Right cardiac atrium (tissue), 5 donors: ENCODE measurements at places on chromosomes 11 and 22. TPM values are rescaled to one million over a fixed set of nuclear protein-coding genes. Genes with fewer than 3 reads are reported as not detected.

The NDUFS8 gene
- total RNA-seq = 334 TPM

DNA sequence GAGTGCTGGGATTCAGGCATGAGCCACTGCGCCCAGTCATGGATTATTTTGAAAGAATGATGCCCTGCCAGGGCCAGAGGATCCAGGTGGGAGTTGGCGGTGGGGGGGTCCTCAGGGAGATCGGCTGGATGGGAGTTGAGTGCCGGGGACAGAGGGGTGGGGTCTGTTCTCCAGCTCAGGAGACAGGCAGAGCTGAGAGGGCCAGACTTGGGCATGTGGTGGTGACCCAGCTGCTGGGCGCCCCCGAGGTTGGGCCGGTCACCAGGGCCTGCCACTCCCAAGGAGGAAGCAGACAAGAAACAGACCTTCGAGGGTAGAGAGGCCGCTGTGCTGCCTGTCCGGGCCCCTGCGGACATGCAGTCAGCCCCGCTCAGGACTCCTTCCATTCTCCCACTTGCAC lies 11.8 kb upstream of the PRODH start:
- DNase-seq = peak; percentile 1

GRCh38 chr11:97430877-97431276 lies 1041.1 kb downstream of the JRKL start:
- DNase-seq = no peak

The OR10D3 gene
- total RNA-seq = not detected

GRCh38 chr11:11270236-11270775 lies 82.7 kb downstream of the CSNK2A3 start:
- no peak for DNase-seq

The OR8D4 gene
- total RNA-seq = 0.20 TPM

- DNase-seq = no peak
Observed at GRCh38 chr22:30214703-30215407, 31.7 kb downstream of the LIF start.

The UBQLNL gene
- total RNA-seq = 0.21 TPM

The CNIH2 gene
- total RNA-seq = not detected

The PRODH gene
- total RNA-seq = 9.7 TPM

The FGF3 gene
- not detected for total RNA-seq

GRCh38 chr22:23192558-23192957 lies 12.2 kb downstream of the BCR start:
- no peak for DNase-seq

The MUC5B gene
- total RNA-seq = not detected

The MMP12 gene
- not detected for total RNA-seq

The ANGPTL5 gene
- 4.9 TPM for total RNA-seq

DNA sequence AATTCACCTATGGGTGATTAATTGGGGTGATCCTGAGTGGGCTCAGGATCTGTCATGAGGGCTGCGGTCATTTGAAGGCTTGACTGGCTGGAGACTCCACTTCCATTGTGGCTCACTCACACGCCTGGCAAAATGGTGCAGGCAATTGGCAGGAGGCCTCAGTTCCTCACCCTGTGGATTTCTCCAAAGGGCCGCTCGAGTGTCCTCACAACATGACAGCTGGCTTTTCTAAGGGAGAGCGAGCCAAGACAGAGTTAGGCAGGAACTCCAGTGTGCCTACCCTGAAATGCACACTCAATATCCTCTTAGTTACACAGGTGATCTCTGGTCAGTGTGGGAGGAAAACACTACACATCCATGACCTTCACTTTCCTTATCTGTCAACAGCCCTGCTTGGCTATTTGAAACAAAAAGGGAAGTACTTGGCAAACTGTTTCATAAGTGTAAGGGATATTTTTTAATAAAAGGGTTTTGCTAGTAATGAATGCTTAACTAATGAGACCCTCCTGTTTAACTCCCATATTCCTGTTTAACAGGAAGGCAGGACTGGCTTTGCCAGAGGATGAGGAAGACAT lies 25.7 kb downstream of the OSBP2 start:
- DNase-seq = no peak

DNA sequence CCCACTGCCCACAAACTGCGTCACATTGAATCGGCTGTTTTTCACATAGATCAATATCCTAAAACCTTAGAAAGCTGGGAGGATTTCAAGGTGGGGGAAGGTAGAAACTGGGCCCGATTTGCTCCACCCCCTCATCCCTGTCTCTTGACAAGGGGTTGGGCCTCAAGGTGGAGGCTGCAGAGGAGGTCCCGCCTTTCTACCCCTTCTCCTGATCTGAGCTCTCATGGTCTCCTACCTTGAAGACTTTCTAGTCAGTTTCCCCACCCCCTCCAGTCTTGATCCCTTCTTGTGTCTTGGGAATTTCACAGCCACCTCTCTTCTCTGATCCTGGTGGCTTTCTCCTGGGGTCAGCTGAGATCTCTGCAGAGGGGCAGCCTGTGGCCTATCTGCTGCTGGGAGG lies 4.5 kb upstream of the STARD10 start:
- DNase-seq = no peak

The EED gene
- total RNA-seq = 15.2 TPM

DNA sequence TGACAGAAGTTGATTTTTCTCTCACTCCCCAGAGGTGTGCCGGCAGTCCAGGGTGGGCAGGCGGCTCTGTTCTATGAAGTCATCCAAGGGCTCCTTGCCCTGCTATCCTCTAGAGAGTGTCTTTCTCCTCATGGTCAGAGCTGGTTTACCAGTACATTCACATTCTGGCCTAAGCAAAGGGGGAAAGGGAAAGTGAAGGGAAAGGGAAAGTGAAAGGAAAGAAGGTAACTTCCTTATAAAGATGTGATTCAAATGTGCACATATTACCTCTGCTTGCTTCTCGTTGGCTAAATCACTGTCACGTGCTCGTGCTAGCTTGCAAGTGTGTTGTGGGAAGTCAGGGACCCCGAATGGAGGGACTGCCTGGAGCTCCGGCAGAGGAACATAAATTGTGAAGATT lies 2.9 kb upstream of the HTATIP2 start:
- DNase-seq = no peak

The TRIM22 gene
- 24.1 TPM for total RNA-seq

GRCh38 chr11:78930810-78931523 lies 356.3 kb upstream of the NARS2 start:
- no peak for DNase-seq

GRCh38 chr11:122741613-122742300 lies 86.2 kb downstream of the UBASH3B start:
- peak; percentile 69 for DNase-seq

The OTOG gene
- not detected for total RNA-seq

- no peak for DNase-seq
Observed at GRCh38 chr11:66936311-66936711, 21.9 kb downstream of the PC start.

GRCh38 chr11:47766509-47767227 lies 473 bp downstream of the FNBP4 start:
- peak; percentile 85 for DNase-seq

DNA sequence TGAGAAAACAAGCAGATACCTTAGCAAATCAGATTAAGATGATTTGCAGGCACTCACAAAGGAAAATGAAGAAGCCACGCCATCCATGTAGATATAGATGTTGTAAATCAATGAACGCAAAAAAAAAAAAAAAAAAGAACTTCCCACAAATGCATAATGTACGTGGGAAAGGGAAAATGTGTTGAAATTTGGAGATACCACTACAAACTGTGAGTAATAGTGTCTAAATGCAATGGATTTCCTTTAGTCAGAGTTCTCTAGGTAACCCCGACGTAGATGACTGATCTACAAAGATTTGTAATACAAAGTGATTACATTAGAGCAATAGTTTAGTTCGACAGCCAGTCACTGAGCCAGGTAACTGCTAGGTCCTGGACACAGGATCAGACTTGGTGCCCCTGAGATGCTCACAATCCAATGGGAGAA lies 783 bp upstream of the ANKRD54 start:
- no peak for DNase-seq

The OR10G7 gene
- not detected for total RNA-seq

DNA sequence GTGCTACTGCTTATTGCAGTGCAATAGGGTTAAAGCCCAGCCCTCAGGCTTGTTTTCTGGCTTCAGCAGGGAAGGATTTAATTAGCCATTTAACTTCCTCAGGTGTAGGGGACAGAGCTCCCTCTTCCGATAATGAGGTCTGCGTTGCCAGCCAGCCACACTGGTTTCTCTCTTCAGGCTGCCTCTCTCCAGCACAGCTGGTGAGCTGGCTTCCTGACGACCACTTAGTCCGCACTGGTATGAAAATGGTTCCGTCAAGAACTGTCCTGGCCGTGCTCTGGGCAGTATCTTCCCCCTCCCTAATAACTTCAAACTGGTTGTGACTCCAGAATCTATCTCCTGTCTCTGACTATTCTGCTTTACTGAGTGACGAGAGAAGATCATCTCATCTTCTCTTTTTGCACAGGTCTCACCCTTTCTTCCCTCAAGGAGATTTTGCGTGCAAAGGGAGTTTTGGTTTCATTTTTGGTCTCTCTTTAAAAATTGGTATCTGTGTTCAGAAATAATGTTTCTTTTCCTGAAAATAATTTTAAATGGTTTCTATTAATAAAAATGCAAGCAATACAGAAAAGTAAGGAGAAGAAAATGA lies 49.2 kb downstream of the CNTN5 start:
- DNase-seq = peak; percentile 10

The CCDC87 gene
- 0.99 TPM for total RNA-seq

The HBD gene
- not detected for total RNA-seq

DNA sequence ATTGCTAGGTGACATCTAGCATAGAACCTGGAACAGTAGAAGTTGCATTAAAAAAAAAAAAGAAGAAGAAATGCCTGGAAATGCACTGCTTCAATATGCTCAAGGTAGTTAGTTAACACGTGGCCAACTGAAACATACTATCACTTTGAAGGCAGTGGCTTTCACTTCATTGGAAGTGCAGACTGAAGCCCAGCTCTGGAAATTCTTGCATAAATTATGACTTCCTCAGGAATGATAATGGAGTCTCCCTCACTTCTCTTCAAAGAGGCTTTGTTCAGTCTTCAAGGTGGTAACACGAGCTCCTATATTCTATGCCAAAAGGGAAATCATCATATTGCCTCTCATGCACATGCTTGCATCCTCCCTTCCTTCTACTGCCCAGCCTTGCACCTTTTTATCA lies 715.9 kb upstream of the API5 start:
- DNase-seq = no peak

GRCh38 chr22:34743110-34743751 lies 322.7 kb upstream of the ISX start:
- no peak for DNase-seq

GRCh38 chr11:104926771-104927611 lies 28.7 kb upstream of the CASP12 start:
- no peak for DNase-seq

GRCh38 chr11:86230921-86231434 lies 13.6 kb upstream of the EED start:
- DNase-seq = no peak

The MYOD1 gene
- not detected for total RNA-seq

DNA sequence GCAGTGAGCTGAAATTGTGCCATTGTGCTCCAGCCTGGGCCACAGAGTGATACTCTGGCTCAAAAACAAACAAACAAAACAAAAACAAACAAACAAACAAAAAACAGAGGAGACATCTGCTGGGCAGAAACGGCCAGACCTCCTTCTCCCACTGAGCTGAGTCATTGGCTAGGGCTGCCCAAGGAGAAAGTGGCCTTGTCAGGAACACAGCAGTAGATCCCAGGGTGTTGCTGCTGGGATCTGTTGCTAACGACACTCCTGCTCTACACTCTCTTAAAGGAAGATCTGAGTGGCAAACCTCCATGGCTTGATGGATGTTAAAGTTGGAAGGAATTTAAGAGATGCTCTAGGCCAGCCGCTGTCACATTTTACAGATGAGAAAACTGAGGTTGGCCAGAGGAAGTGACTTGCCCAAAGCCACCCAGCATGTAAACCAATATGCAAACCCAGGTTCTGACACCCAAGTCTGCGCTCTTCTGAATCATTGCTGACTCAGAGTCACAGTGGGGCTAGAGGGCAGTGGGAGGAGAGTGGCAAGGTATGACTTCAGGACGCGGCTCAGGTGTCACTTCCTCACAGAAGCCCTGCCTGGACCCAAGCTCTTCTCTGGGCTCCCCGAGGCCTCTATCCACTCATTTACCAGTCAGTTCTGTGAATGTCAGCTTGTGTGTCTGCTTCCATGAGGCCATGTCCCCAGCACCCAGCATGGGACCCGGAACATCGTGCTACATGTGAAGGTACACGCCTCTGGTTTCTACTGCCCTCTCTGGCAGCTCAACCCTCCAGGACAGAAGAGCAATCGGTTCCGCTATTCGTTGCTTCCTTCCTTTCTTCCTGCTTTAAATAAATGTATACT lies 11.3 kb upstream of the GDPD5 start:
- no peak for DNase-seq

- no peak for DNase-seq
Observed at GRCh38 chr22:29886596-29886995, 3.6 kb downstream of the MTMR3 start.

DNA sequence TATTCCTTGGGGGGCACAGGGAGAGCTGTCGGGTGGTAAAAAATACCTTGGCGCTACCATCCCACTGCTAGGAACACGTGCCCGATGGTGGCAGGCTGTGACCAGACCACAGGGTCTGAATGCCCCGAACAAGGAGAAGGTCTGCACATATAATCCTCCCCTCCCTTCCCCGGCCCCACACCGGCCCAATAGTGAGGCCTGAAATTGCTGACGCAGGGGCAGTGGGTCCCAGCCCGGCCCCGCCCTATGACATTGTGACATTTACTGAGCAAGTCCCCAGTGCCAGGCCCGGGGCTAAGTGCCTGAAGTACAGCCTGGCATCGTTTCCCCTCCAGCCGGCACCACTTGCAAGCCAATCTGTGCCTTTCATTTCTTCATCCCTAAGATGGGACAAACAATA lies 19.5 kb downstream of the MN1 start:
- no peak for DNase-seq

DNA sequence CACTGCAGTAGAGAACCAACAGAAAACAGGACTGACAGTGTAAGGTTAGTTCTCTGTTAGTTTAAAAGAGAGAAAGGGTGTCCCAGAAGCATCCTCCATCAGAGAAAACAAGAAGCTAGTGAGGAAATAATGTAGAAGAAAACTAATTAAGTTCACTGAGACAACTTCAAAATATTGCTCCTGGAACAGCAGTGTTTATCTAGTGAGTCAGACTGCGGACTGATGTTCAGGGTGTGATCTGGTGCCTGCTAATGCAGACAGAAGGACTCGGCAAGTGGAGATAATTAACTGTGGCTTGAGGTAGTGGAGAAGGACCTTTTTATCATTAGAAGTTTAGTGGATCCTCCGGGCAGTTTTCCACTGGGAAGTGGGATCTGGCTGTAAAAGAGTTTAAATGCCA lies 55.4 kb downstream of the CDON start:
- no peak for DNase-seq
